ENCODE measurements at places on chromosomes 2 and 18.

GRCh38 chr18:76493213-76494161 lies 1.6 kb downstream of the ZNF516 start:
- DNase-seq: peak; percentile 88

DNA sequence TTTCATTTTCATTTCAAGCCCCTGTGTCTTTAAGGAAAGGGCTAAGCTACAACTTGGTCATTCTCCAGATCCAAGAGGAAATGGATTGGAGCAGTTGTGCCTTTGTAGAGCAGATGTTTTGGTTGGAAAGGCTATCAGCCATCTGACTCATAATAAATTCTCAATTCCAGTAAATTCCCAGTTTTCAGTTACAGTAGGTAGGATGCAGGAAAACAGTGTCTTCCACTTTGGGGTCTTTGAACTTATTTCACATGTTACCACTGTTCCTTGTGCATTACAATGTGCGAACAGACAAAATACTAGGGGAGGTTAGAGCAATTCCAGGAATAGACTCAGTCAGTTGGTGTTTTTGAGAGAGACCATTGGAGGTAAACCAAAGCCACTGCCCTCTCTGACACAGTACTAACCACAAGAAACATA lies 211.9 kb downstream of the BABAM2 start:
- peak; percentile 37 for DNase-seq

DNA sequence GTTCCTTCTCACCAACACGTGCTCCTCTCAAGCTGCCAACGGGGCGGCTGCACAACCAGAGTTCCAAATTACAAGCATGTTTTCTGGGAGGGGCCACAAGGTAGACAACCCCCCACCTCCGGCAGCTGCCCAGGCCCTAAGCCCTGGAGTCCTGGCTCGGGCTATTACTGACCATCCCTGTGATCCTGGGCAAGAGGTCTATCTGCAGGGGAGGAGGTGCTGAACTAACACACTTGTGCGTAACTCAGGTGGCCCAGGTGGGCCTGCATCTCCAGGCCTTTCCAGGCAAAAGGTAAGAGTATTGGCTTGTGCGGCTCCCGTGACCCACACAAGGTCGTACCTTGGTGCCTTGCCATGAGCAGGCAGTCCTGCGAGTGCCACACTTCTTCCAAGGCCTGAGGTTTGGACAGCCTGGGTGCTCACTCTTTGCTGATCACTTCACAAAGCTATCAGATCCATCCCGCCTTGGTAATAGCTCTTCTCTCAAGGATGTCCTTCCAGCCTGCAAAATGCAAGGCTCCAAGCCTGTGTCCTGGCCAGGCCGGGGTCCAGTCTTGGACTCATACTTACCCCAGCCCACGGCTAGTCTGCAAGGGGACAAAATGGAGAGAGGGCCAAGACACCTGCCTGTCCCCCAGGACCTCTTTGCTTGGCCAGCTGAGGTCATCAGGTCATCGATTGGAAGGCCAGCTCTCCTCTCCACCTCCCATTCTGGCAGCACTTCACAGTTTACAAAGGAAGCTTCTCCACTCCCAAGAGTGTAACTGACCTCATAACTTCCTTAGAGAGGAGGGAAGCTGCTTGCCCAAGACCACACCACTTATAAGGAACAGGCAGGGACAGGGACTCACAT lies 33.9 kb downstream of the ADRA2B start:
- DNase-seq: no peak

- no peak for DNase-seq
These were observed 40.2 kb downstream of the SLC35F5 start for GRCh38 chr2:113716291-113716690.

GRCh38 chr2:76998704-76999103 lies 523.5 kb downstream of the LRRTM4 start:
- no peak for DNase-seq

- no peak for DNase-seq
These were observed 220.2 kb upstream of the SMAD7 start for GRCh38 chr18:49170925-49171505.

DNA sequence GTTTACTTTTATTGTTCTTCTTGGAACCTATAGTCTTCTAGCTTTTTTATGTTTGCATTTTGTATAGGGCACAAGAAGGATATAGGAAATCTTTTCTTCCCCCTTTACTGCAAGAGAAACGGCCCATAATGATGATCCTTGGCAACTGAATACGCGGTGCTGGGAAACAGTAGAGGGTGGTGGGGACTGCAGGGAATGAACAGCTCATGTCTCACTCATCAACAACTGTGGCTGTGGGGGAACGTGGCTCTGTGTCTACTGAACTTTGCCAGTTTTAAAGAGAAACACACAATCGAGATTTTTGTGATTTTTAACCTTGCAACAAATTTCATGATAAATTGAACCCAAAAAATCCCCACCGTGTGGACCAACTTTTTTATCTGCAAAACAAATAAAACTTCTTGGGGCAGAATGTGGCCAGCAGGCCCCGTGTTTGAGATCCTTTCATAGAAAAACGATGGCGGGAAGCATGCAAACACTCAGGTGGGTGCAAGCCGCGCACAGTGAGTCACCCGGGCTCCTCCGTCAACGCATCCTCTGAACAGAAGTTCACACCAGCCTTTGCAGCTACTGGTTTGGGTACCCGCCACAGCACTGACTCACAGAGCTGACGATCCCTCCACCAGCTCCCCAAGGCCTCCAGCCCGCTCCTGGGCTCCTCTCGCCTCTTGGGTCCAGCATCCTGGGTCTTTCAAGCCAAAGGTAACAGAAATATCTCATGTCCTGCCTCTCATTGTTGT lies 149.3 kb downstream of the COL6A3 start:
- DNase-seq: no peak

DNA sequence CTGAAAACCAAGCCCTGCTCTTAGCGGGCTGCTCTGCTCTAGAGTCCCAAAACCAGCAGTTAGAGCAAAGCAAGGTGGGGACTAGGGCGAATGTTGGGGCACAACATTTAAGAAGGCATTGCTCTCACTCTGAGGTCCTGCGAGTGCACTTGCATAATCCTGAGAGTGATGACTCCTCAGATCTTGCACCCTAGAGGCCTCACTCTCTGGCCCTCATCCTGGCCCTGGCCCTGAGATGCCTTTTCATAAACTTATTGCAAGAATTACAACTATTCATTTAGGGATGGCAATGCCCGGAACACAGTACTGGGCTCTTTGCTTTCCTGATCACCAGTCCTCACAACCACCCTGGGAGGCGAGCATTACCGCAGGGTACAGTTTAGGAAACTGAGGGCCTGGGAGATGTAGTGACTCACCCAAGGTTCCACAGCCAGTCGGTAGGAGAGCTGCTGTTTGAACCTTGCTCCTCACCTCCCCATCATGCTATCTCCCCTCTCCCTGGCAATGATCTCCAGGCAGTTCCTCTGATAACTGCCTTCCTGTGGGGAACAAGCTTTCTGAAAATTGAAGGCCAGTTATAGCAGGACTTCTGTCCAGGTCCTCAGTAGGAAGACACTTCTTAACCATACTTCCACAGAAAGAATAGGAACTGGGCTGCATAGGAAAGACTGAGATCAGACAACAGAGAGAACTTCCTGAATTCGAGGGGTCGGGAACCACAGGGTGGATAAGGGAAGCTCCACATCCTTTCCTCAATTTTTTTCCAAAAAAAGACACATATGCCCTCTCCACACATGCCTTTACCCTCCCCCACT lies 91.3 kb downstream of the TNS1 start:
- no peak for DNase-seq

GRCh38 chr2:200171731-200172482 lies 134.6 kb upstream of the SPATS2L start:
- DNase-seq: no peak

GRCh38 chr2:204365811-204366210 lies 179.5 kb upstream of the PARD3B start:
- peak; percentile 30 for DNase-seq

- DNase-seq: no peak
These were observed 27.0 kb upstream of the NFATC1 start for GRCh38 chr18:79368681-79369080.

All from femur (tissue), 1 donor.